ENCODE measurements at places on chromosomes 12 and 14. TPM values are rescaled to one million over a fixed set of nuclear protein-coding genes. Genes with fewer than 3 reads are reported as not detected.

DNA sequence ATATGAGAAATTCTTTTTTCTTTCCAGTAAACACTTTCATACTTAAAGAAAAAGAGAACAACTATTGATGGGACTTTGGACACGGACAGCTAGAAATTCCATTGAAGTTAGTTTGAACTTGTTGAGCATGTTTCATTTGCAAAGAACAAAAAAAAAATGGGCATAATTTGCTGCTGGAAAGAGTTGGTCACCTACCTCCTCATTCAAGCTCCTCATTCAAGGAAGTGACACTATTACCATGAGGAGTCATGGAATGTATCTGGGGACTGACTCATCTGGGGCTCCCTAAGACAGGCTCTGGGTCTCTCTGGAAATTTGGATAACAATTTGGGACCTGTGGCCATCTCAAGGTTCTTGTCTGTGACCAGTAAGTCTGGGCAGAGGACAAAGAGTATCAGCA lies 50.4 kb downstream of the KICS2 start:
- no peak for DNase-seq

DNA sequence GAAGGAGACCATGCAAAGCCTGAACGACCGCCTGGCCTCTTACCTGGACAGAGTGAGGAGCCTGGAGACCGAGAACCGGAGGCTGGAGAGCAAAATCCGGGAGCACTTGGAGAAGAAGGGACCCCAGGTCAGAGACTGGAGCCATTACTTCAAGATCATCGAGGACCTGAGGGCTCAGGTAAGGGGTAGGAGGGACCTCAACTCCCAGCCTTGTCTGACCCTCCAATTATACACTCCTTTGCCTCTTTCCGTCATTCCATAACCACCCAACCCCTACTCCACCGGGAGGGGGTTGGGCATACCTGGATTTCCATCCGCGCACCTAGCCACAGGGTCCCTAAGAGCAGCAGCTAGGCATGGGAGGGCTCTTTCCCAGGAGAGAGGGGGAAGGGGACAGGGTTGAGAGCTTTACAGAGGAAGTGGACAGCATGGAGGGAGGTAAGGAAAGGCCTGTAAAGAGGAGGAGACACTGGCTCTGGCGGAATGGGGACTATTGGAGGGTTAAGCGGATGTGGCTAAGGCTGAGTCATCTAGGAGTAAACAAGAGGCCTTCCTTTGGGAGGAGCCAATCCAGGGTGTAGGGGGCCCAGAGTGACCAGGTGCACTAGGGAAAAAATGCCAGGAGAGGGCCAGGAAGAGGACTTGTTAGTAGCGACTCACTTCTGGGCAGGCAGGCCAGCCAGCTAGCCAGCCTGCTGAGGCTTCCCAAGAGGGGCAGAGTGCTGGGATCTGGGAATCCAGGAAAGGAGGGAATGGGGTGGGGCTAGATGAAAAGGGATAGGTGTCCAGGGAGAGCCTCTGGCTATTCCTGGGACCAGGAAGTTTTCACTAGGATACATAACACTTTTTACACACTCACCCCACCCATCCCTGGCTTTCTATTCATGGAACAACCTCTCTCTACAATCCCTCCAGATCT lies 754 bp downstream of the KRT18 start:
- no peak for DNase-seq

GRCh38 chr12:71725011-71725410 lies 29.7 kb upstream of the RAB21 start:
- DNase-seq, result no peak

DNA sequence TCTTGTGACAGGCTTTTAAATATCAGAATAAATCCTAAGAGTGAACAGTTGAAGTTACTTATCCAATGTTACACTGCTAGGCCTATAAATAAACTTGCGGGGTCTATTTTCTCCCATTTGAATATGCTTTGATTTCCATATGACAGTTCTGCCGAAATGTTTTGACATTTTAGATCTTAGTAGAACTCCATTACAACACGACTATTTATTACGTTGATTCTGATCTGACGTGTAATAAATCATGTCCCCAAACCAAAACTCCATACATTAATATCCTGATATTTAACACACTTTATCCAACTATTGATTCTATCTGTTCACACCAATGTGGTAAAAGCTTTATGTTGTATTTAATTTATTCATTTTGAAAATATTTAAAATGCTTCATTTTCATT lies 16.1 kb upstream of the NEMF start:
- no peak for DNase-seq

- no peak for DNase-seq
Observed at GRCh38 chr12:74984631-74985030, 225.0 kb downstream of the KCNC2 start.

DNA sequence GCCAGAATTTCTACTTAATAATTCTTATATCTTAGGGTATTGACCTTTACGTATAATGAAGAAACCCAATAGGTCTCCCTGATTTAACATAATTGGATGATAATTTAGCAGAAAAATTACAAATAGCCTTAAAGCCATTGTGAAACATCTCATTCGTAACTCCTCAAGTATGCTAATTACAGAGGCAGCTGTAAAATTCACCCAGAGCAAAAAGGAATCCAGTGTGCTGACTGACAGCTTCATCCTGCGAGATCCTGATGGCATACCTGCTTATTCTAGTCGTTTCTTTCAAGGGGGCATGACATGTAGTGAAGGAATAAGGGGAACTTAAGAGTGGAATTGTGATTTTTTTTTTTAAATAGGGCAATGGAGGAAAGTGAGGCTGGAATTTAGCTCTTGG lies 291.5 kb downstream of the FUT8 start:
- DNase-seq, result no peak

- no peak for DNase-seq
Observed at GRCh38 chr14:51341338-51341737, 101.3 kb downstream of the TMX1 start.

- no peak for DNase-seq
Observed at GRCh38 chr14:85063747-85064146, 466.2 kb upstream of the FLRT2 start.

DNA sequence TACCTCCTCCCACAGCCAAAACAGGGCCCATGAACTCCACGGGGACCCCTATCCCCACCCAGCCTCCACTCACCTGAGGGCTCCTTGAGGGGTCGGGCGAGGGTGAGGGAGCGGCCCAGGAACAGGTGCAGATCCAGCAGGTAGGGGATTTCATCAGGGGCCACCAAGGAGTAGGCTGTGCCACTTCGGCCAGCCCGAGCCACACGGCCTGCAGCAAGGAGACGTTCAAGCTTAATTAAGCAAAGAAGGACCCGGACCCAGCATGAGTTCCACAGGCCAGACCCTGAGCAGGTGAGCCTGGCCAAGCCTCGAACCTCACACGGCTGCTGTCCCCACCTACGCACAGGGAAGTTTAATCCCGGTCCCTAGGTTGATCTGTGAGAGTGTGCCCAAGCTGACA lies 15.6 kb downstream of the DDX54 start:
- DNase-seq, result no peak

DNA sequence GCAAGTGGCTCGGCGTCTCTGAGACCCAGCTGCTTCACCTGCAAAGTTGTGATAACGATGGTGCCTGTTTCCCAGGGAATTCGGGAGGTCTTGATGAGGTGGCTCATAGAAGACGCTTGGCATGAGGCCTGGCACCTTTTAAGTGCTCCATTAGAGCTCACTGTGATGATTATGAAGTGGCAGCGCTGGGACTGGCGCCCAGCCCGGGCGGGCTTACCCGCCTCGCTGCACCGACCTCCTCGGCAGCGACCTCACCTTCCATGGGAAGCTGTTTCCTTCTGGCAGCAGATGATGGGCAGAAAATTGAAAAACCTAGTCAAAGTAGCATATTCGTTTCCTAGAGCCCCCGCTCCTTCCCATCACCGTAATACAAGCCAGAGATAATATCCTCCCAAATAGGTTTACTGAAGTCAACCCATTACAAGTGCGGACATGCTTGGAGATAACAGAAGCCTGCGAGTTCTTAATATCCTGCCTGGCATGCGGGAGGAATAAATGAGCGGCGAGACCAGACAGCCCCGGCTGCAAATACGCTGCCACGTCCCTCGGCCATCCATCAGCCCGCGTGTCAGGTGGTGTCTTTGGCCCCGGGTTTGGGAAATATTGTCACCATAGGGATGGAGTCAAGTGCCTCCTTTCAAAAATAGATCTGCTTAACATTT lies 35.2 kb upstream of the DLK1 start:
- no peak for DNase-seq

GRCh38 chr12:113649256-113649830 lies 177.7 kb upstream of the LHX5 start:
- no peak for DNase-seq

- no peak for DNase-seq
Observed at GRCh38 chr12:123036466-123037285, 56.2 kb downstream of the ARL6IP4 start.

DNA sequence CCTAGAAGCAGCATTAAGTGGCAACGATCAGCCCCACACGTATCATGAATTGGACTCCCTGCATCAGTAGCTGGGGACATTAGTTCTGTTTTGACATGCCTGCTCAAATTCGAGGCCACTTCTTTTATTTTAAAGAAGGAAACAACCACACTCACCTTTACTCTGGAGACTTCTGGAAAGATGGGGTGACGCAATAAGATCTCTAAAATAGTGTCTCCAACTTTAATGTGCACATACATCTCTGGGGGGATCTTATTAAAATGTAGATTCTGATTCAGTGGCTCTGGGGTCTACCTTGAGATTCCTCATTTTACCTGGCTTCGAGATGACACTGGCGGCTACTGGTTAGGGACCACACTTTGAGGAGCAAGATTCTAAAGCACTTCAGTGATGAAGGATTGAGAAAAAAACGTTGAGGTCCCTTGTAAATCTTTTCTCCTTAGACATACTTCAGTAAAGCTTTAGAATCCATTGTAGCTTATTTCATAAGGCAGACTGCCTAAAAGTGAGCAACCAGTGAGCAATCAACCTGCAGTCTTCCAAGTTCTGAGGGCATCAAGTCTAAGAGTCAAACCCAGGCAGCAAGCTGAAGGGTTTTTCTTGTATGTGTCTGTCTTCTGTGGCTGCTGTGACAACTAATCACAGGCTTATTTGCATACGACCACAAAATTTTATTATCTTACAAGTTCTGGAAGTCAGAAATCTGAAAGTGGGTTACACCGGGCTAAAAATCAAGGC lies 718.6 kb upstream of the TBX3 start:
- no peak for DNase-seq

GRCh38 chr12:100987552-100988521 lies 193.3 kb downstream of the ANO4 start:
- DNase-seq, result no peak

- no peak for DNase-seq
Observed at GRCh38 chr12:88310069-88310468, 168.0 kb downstream of the TMTC3 start.

DNA sequence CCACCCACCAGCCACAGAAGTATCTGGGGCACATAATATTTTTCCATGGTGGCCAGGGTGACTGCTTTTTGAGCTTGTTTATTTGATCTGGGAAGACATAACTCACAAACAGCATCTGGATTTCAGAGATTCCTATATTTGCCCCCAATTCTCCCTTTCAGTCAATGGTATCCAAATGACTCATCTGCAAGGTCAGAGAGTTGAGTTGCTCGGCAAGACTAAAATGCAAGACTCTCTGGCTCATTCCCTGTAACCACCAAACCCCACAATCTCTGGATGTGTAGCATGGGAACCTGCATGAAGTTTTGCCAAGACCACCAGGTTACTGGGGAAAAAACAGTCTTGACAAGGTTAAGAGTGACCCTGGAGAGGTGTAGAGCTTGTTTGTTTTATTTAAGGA lies 174.9 kb upstream of the FAR2 start:
- DNase-seq, result no peak

Gene LBHD2
- not detected for polyA plus RNA-seq

Gene IL26
- not detected for polyA plus RNA-seq

Gene ULK1
- 29.4 TPM for polyA plus RNA-seq

Gene BLOC1S1
- 205 TPM for polyA plus RNA-seq

Gene SPTB
- 68.4 TPM for polyA plus RNA-seq

Gene DDX51
- 10.9 TPM for polyA plus RNA-seq

Gene GPR162
- polyA plus RNA-seq, result 6.8 TPM

Gene IFNG-AS1
- 0.79 TPM for polyA plus RNA-seq

Gene SELPLG
- 1.9 TPM for polyA plus RNA-seq

Gene TPH2
- polyA plus RNA-seq, result not detected

Gene NPAS3
- polyA plus RNA-seq, result 0.48 TPM

Gene DTX1
- polyA plus RNA-seq, result 1.2 TPM
